Hematopoietic multipotent progenitor cell treated with erythropoietin and hydrocortisone succinate and interleukin-3 and kit ligand, for 17 days (in vitro differentiated cells): ENCODE measurements at places on chromosomes 13 and 19.
A peak's percentile ranks its signal among the peaks of the same experiment; 100 is the strongest.

DNA sequence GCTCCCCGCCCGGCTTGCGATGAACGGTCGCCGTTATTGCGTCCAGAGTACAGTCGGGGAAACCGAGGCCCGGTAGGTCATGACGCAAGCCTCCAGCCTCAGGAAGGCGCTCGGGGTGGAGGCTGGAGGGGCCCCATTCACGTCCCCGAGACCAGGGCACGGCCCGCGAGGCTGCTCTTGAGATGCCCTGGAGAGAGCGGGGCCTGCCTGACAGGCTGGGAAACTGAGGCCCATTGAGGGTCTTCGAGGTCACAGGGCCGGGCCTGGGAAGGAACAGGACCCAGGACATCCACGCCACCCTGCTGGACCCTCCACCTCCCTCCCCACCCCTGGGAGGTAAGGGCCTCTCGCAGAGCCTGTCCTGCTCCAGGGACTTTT is 367 bp downstream of the NDUFS7 start:
- no peak for DNase-seq

GRCh38 chr13:32150239-32150638 is 118.7 kb downstream of the FRY start:
- DNase-seq = no peak

DNA sequence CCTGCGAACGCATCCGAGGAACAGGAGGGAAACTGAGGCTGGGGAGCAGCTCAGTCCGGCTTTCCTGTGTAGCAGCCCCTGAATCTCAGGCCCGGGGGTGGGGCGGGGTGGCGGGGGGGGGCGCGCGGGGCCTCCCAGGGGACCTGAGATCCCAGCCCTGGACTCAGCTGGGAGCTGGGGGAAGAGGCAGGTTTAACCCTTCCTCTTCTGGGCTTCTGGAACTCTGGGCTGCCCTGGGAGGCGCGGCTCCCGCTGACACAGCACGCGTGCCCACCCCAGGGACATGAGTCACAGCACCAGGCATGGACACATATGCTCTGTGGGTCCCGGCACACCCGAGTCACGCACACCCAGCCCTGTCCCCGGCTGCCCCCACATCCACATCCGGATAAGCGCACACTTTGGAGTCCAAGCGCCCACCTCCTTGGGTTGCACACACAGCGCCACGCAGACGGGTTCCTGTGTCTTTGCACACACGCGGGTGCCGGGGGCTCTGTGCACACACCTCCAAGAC is 3.5 kb upstream of the CIRBP start:
- peak; percentile 63 for DNase-seq

DNA sequence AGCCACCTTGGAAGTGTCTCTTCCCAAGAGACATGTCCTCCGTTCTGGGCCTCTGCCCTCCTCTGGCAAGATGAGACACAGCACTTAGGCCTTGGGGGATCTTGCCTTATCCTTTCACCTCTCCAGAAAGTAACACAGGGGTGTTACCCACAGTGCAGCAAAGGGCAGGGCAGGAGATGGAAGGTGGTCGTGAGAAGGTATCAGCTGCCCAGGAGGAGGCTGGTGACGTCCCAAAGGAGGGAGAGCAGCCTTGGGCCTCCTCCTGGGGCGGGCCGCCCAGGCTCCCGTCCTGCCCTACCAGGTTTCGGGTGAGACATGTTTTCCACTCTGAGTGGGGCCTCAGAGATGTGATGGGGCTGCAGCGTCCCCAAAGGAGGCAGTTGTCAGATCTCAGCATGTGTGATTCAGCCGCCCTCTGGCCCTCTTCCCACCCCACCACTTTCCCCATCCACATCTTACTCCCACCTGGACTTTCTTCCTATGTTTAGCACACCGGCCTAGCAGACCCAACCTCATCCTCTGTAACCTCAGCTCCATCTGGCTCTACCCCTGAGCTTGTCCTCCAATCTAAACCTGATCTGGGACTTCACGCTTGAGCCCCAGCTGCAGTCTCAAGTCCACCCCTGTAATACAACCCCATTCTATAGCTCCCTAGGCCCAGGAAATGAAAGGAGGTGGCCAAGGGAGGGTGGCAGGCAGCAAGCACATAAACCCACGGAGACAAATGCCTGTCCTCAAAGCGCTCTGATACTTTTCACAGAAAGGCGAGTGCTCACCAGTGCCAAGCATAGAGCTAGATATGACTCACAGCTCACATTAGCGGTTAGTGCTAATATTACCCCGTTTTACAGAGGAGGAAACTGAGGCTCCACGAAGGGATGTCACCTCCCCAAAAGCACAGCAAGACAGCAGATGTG is 9.3 kb downstream of the POU2F2 start:
- no peak for DNase-seq

GRCh38 chr13:100394005-100394695 is 194.4 kb downstream of the GGACT start:
- no peak for DNase-seq

GRCh38 chr13:101415358-101416174 is 742 bp downstream of the NALCN start:
- no peak for DNase-seq

DNA sequence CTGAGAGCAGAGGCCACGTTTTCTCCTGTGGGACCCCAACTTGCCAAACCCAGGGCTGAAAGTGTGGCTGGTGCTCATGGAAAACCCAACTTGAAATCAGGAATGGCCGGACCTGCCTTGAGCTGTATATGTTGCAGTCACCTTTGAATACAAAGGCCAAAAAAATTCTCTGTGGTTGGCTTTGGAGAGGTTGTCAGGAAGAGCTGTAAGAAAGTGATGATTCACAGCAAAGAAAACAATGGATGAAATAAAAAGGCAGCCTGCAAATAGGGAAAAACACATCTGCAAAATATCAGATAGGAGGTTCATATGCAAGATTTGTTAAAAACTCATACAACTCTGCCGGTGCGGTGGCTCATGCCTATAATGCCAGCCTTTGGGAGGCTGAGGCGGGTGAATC is 715.8 kb downstream of the UQCRFS1 start:
- DNase-seq = no peak

DNA sequence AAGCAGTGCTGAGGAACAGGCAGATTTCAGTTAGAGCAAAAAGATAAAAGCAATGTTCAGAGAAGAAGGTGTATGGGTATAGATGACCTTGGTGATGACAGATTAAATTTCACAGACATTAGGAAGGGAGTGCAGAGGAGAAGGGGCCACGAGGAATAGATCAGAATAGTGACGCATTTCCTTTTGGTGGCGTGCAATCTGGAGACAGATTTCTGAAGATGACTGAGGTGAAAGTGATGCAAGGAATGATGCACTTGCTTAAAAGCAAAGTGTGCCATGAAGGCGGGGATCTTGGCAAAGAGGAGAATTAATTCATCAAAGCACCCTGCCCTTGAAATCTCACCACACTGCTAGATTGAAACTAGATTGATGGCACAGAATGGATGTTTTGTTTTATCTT is 202.4 kb downstream of the ITGBL1 start:
- no peak for DNase-seq
